ENCODE measurements at places on chromosomes 3 and 15. TPM values are rescaled to one million over a fixed set of nuclear protein-coding genes. Genes with fewer than 3 reads are reported as not detected.

- DNase-seq = no peak
These were observed 781 bp upstream of the CYP1A1 start for GRCh38 chr15:74725845-74726773.

DNA sequence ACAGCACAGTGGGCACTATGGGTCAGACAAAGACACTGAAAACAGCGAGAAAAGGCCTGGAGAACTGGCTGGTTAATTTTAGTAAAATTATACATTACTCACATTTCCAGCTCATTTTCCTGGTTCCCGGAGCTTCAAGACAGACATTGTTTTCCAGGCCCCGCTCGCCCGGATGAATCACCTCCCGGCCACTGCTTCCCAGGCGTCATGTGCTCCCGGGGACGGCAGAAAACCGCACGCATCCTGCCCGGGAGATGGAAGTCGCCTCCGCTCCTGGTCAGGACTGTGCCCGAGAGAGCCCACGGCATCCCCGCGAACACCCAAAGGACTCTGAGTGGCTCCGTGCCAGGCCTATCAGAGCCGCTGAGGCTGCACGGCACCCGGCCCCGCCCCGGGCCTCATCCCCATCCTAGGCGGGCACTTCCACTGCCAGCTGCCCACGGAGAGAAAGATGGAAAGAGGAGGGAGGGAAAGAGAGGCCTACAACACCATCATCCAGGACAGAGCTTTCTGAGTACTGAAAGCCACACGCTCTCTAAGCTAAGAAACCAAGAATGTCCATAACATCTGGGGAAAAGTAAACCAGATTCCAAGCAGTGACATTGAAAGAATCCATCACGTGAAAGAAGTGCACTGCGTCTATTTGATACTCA is 75.1 kb downstream of the VGLL4 start:
- DNase-seq = no peak

- DNase-seq = no peak
These were observed 60.1 kb downstream of the VGLL4 start for GRCh38 chr3:11583638-11584046.

- no peak for DNase-seq
These were observed 583.6 kb downstream of the AGBL1 start for GRCh38 chr15:86663304-86663703.

DNA sequence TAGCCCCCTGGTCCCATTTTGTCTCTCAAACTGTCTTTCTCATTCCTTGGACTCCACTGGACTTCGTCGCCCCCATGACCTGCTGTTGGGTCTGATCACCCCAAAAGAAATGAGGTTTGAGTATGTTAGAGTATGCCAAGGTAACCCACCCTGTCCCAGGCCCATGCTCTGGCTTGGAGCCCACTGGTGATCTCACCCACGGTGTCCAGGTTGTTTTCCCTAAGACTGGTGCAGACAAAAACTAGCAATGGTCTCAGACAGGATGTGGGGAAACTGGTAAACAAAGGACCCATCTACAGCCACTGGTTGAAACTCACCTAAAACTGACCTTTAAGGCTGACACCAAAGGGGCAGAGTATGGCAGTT is 38.9 kb downstream of the EFCAB12 start:
- no peak for DNase-seq

- DNase-seq = no peak
These were observed 73.1 kb downstream of the USF3 start for GRCh38 chr3:113623324-113623723.

DNA sequence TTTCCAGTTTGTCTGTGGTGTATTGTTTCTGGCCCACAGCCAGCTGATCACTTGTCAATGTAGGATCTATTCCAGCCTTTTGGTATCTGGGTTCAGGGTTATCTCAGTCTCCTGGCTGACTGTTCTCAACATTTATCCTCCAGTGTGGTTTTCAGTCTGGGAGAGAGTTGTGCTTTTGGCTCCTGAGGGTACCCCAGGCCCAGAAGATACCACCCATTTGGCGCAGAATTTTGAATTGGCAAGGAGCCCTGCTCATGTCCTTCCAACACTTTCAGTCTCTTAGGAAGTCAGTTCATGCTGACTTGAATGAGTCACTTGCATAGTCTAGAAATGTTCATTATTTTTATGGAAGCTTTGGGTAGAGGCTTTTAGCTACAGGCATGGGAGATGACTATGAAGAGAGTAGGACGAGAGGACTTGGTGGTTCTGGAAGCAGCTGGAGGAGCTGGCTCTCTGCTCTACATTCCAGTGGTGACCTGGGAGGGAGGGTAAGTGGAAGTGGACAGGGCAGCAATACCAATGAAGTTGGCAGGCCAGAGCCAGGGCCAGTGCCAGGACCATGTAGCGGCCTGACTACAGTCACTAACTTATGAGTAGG is 7.2 kb downstream of the POLR2H start:
- DNase-seq = no peak

- no peak for DNase-seq
These were observed 34.8 kb upstream of the CD47 start for GRCh38 chr3:108125550-108126071.

GRCh38 chr15:65558336-65558735 is 28.1 kb downstream of the HACD3 start:
- DNase-seq = no peak

DNA sequence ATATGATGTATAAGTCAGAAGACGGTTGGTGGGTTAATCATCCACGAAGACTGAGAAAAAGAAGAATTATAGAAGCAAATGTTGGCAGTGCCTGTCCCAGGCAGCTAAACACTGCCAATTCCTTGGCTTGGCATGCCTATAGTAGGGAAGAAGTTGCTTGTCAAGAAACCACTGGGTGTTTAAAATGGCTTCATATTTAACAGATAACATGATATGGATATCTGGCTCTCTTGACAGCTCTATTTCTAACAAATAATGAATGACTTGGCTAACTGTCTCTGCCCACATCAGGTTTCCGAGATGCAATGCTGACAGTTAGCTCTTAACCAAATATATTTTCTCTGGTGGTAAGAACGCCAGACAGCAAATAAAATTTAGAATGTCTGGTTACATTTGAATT is 341.7 kb upstream of the KCNMB2 start:
- DNase-seq = no peak

DNA sequence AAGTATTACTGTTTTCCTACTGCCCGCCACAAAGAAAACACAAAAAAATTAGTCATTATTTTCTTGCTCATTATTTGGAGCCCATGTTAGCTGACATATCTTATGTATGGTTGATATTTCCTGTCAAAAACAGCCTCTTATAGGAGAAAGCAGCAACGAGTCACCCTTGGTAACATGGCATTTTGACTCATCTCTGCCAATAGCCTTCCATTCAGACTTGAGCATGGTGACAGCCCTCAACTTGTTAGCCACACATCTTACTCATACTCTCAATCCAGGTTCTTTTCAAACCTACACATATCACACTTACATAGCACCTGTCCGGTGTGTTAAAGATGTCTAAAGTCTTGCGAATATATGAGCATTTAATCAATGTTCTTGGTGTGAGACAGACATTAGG is 109.4 kb upstream of the SAMMSON start:
- DNase-seq = no peak

- no peak for DNase-seq
These were observed 69.0 kb downstream of the MYO1E start for GRCh38 chr15:59303633-59304032.

DNA sequence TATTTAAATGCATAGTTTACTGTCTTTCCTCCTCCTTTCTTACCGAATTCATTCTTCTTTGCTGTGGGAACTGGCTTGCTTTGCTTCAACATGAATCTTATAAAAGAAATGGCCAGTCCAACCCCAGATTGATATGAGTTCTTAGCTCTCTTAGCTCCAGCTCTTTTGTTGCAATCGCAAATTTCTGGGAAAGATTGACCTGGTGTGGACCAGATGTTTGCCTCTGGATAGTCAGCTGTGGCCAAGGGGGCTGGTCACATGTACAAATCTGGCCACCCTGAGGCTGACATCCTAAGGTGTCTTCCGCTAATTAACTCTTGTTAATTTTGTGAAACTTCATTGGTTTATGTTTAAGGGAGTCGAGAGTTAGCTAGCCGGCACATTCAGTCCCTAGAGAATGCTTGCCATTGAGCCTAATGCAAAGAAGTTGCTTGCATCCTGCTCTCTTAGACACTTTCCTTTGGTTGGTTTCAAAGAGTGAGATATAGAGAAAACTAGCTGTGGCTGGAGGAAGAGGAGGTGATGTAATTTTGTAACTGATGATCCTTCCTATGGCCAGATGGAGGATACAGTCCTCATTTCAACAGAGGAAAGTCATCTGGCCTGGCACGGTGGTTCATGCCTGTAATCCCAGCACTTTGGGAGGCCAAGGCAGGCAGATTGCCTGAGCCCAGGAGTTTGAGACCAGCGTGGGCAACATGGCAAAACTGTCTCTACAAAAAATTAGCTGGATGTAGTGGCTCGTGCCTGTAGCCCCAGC is 162.4 kb downstream of the ADAMTSL3 start:
- DNase-seq = no peak

GRCh38 chr3:152196782-152197181 is 71.9 kb upstream of the MBNL1 start:
- no peak for DNase-seq

DNA sequence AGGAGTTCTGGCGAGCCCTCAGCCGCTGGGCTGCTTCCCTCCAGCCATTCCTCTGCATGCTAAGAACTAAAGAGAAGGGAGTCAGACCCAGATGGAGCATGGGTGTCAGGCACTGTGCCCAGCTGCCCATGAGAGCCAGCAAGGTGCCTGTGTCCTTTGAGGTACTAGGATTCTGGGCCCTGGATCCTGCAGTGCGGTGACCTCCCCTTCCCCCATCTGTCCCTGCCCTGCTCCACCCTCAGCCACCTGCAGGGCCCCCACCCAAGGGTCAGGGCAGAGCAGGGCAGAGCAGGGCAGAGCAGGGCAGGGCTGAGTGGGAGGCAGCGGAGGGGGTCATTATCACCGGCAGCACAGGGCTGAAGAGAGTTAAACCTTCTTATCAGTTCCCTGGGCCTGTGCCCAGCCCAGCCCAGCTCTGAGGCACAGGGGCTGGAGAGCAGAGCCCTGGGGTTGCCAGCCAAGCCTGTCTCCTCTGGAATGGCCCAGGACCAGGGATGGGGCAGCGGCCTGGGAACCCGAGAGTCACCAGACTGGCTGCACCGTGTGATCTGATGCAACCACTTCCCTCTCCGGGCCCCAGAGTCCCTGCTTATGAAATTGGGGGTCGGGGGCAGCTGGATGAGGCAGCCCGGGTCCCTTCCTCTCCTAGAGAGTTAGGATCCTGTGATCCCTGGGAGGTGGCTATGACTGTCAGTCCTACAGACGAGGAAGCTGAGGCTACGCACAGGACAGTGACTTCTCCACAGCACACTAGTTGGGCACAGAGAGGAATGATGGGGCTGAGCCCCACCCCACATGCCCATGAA is 17.3 kb downstream of the ZDHHC19 start:
- DNase-seq = no peak

- no peak for DNase-seq
These were observed 18.5 kb downstream of the SNUPN start for GRCh38 chr15:75606711-75607699.

RTP3 gene
- polyA plus RNA-seq = not detected

ALDH1A2 gene
- 337 TPM for polyA plus RNA-seq

CTXN2 gene
- 0.09 TPM for polyA plus RNA-seq

GOLGA8T gene
- not detected for polyA plus RNA-seq

PRSS50 gene
- 1.2 TPM for polyA plus RNA-seq

IL12A gene
- 1.2 TPM for polyA plus RNA-seq

ASB14 gene
- 0.49 TPM for polyA plus RNA-seq

CHST2 gene
- 33.0 TPM for polyA plus RNA-seq

DUOX1 gene
- 2.0 TPM for polyA plus RNA-seq

PODXL2 gene
- 25.7 TPM for polyA plus RNA-seq

SPINK8 gene
- 0.52 TPM for polyA plus RNA-seq

Data from left renal pelvis (tissue), 4 donors.